SK-MEL-5 (cell line): ENCODE measurements at places on chromosomes 6 and 20. TPM values are rescaled to one million over a fixed set of nuclear protein-coding genes. Genes with fewer than 3 reads are reported as not detected.
A peak's percentile ranks its signal among the peaks of the same experiment; 100 is the strongest.

Gene MCCD1
- not detected in 2 replicates for total RNA-seq

Gene RMND1
- 42.5 and 42.6 TPM in 2 replicates for total RNA-seq

Gene LPIN3
- 6.2 and 8.9 TPM in 2 replicates for total RNA-seq

Gene BMP6
- total RNA-seq, result 0.05 TPM in 2 replicates

Gene TRPC4AP
- 32.8 and 34.8 TPM in 2 replicates for total RNA-seq

- DNase-seq, result no peak
Observed at GRCh38 chr6:86730216-86730615, 207.1 kb upstream of the HTR1E start.

DNA sequence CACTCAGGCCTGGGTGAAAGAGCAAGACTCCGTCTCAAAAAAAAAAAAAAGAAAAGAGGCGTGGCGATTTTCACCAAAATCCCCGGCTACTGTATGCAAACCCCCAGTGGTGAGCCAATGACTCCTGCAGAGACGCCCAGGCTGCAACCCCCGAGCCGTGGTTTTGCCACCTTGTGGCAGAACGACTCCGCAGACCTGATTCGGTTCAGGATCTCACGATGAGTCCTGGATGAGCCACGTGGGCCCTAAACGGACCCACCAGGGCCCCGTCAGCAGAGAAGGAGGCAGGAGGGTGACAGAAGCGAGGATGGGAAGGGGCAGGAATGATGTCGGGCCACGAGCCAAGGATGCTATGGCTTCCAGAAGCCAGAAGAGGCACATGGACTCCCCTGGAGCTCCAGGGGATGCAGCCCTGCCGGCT lies 42.5 kb downstream of the SLC2A4RG start:
- peak; percentile 29 for DNase-seq

DNA sequence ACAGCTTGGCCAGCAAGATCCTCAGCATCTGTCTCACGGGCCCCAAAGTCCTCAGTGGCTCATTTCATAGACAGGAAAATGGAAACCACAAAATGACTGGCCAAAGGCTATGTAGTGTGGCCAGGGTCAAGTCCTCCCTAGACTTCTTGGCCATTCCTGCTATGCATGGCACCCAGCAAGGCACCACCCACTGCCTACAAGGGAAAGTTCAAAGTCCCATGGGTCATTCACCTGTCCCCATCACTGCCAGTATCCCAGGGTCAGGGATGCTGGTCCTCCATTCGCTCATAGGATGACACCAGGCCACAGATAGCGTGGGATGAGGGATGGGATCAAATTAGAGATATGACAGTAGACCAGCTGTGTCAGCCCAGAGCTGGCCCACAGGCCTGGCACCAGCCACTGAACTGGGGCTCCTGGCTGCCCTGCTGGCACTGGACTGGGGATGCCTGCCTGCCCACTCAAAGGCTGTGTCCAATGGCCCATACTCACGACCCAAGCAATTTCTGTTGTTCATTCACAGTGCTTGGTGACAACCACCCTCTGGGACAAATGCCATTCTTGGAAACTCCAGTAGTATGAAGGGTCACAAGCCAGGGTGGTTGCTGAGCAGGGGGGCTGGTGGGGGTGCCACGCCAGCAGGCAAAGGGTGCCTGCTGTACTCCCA lies 11.6 kb downstream of the ADISSP start:
- no peak for DNase-seq

DNA sequence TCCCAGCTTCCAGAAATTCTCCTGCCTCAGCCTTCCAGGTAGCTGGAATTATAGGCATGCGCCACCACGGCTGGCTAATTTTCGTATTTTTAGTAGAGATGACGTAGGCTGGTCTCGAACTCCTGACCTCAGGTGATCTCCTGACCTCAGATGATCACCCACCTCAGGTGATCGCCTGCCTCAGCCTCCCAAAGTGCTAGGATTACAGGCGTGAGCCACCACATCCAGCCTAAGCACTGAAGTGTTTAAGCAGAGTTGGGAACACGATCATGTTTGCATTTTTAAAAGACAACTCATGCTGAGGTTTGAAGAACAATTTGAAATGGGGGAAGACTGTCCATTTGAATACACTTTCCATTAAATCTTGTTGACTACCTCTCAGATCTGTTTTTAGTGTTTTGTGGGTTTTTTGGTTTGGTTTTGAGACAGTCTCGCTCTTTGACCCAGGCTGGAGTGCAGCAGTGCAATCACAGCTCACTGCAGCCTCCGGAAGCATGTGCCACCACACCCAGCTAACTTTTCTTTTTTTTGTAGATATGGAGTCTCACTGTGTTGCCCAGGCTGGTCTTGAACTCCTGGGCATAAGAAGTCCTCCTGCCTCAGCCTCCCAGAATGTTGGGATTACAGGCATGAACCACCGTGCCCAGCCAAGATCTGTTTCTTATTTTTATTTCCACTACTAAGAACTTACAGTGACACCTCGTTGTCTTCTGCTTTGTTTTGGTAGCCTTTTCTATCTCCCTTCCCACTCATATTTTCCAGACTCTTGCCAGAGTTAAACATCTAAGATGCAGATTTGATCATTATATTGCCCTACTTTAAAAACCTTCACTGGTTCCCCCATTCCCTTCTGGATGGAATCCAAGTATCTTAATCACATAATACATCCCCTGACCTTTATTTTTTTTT lies 5.5 kb downstream of the CASP8AP2 start:
- no peak for DNase-seq

- DNase-seq, result no peak
Observed at GRCh38 chr20:7038029-7038428, 270.5 kb downstream of the BMP2 start.

DNA sequence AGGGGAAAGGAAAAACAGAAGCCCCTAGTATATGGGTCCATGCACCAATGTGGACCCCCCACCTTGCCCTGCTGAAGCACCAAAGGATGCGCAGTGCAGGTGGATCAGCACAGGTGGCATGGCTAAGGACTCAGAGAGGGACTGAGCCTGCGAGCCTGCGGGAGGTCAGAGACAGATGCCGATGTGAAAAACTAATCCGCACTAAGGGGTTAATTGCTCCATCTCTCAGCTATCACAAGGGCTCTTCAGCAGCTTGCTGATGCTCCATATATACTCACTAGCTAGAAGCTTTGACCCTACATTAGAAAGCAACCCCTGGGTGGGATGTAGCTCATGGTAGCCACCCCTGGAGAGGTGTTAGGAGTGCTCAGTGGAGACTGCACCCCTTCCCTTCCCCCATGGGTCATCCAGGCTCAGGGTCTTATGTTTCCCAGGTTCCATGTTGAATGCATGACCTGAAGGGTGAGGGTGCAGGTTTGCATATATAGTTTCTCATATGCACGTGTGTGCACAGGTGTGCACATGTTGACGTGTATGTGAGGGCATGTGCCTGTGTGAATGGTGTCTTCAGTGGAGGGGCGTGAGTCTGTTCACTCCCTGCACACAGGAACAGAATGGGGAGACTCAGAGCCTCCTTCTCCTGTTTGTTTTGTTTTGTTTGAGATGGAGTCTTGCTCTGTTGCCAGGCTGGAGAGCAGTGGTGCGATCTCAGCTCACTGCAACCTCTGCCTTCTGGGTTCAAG lies 13.4 kb upstream of the IP6K3 start:
- DNase-seq, result no peak

DNA sequence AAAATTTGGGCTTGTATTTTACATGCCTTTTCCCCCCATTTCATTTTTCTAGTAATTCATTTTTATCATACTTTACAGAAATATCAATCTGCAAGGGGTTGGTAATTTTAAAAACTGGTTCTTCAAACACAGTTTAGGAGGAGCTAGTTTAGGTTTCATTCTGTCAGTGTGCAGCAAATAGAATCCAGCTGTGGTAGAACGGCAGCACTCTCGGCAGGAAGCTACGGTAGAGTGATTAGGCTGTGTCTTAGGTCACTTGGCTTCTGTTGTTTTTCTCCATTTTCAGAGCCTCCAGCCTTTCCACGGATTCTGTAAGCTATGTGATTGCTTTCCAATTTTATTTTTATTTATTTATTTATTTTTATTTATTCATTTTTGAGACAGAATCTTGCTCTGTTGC lies 32.7 kb downstream of the TLDC2 start:
- no peak for DNase-seq

DNA sequence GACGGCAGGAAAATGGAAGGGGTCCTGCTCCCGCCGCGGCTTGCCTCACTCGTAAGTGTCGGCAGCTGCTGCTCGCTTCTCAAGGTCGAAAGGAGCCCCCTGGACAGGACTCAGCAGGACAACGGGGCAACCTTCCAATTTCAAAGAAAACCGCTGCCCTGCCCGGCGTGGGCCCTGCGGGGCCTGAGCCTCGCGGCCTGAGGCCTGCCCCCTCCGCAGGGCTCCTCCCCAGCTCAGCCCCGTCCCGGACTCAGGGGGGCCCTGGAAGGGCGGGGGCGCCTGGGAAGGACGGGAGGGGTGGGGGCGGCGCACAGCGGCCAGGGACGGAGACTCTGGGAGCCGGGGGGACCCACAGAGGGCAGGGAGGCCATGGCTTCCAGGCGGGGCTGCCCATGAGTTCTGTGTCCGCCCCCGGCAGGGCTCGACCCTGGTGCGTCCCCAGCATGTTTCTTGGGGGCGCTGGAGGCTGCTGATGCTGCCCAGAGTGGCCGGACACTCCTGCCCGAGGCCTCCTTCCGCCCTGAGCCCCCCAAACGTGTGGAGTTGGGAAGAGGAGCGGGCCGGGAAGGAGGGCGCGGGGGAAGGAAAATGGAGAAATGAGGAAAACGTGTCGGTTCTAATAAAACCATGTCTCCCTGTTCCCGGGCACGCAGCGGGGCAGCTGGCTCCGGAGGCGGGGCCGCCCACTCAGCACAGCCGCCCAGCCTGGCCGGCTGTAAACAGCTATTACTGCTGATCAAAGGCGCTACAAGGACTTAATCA lies 114.6 kb downstream of the DLL1 start:
- no peak for DNase-seq
